ENCODE measurements at places on chromosomes 5 and 9.

- DNase-seq: no peak
These were observed 553.0 kb downstream of the EBF1 start for GRCh38 chr5:158546748-158547147.

DNA sequence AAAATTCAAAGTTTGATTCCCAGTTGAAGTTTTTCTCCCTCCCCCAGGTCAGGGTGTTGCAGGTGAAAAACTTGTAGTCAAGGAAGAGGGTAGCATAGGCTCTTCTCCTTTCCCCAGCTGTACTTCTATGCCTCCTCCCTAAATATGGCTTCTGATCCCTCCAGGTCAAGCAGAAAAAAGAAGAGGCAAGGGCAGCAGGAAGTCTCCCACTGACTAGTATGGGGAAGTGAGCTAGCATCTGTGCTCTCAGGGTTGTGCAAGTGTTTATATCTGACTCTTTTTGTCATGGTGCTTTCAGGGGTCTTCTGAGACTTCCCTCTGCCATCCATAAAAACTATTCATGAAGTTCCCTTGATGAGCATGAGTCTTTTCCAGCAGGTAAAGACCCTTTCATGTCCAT lies 76.0 kb downstream of the ATPSCKMT start:
- DNase-seq: no peak

DNA sequence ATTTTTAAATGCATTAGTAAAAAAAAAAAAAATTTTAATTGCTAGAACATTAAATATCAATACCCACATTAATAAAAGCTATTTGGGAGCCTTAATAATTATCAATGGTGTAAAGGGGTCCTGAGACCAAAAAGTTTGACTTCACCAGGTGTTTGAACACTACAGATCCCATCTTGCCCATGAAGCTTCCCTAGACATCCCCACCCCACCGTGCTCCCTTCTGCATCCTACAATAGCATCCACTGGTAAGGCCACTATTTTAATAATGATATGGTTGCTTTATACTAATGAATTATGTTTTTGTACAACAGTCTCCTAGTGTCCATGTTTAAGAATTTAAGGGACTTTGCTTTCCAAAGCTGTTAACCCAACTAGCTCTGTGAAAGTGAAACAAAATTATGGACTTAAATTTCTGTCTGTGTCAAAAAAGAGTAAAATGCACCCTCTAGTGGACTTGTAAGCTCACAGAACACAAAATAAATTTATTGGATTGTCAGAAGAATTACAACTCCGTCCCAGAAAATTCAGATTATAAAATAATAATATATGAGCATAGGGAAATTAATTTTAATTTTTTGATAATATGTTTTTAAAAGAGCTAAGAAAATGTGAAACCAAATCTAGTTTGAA lies 76.0 kb downstream of the ARL15 start:
- DNase-seq: no peak

DNA sequence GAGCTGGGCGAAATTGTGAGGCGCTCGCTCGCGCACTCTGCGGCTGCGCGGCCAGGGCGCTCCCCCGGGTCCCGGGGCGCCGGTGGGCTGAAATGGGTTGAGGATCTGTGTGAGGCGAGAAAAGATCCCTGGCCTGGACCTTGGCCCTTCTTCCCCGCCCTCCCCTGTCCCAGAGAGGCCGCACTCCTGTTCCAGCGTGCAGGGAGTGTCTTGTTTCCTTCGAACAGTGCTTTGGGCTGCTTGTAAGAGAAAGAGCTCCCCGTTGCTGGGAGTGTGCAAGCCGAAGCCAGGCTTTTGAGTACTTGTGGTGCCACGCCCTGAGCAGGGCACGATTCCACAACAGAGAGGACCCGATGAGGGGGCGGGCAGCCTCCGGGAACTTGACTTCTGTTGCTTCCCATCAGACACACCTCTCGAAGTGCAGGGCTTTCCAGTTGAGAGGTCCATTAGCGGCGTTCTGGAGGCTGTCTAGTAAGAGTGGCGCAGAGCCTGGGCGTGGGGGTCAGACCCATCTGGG lies 535 bp downstream of the DOLPP1 start:
- no peak for DNase-seq

GRCh38 chr5:150573867-150574817 lies 66.2 kb downstream of the NDST1 start:
- DNase-seq: no peak

DNA sequence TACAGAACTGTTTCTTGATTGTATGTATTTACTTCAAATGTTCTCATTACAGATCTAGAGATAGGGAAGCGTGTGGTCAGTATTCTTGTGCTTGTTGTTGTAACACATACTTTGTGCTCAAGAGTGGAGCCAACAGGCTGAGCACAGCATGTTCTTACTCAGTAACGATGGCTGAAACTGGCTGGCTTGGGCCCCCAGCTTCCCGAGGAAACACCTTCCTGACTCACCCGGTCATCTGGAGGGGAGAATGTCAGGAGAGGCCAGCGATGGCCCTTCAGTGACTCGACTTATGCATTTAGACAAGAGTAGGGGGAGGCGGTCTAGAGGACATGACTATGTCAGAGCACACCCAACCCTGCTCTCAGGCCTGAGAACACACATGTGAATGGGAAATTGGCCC lies 25.6 kb downstream of the ZNF474 start:
- no peak for DNase-seq

DNA sequence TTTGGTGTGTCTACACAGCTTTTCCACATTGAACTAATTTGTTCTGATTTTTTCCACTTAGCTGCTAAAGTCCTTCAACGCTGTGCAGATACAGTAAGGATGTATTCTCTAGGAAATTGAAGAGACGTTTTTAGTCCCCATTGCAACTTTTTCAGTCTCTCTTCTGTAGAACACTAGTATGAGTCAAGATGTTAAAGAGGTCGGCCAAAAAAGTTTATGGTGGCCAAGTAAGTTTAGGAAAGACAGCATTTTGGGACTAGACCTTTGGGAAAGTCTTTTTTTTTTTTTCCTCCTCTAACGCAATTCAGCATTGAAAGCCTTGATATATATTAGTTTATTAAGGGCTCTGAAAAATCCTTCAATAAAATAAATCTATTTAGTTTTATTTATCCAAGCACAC lies 243.5 kb upstream of the FBXL7 start:
- DNase-seq: no peak

DNA sequence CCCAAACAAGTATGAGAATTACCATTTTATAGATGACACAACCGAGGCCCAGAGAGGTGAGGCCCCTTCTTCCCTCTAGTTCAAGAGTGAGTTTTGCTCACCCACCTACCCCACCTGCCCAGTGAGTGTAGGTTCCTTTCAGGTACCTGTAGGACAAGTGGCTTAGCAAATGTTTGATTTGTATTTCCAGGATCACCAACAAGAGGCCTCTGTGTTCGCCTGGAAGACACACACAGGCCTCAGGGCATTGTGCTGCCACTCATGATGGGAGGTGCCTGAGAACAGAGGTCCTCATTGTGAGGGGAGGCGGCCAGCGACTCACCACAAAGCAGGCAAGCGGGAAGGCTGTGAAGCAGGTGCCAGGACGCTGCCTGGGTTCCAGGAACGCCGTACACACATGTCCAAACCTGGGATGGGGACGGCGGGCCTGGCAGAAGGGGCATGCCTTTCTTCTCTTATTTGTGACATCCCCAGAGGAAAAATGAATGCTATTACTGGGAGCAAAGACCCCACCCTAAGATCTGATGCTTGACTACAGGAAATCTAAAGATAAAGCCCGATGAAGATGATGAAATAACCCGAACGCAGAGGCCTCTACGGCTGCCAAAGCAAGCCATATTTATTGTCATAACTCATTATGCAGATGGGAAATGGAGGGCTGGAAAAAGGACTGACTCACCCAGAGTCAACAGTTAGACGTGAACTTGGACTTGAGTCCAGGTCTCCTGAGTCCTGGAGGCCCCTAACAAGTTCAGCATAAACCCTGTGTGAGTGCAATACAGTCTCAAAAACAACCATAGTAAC lies 60.2 kb upstream of the SLC25A51 start:
- no peak for DNase-seq

DNA sequence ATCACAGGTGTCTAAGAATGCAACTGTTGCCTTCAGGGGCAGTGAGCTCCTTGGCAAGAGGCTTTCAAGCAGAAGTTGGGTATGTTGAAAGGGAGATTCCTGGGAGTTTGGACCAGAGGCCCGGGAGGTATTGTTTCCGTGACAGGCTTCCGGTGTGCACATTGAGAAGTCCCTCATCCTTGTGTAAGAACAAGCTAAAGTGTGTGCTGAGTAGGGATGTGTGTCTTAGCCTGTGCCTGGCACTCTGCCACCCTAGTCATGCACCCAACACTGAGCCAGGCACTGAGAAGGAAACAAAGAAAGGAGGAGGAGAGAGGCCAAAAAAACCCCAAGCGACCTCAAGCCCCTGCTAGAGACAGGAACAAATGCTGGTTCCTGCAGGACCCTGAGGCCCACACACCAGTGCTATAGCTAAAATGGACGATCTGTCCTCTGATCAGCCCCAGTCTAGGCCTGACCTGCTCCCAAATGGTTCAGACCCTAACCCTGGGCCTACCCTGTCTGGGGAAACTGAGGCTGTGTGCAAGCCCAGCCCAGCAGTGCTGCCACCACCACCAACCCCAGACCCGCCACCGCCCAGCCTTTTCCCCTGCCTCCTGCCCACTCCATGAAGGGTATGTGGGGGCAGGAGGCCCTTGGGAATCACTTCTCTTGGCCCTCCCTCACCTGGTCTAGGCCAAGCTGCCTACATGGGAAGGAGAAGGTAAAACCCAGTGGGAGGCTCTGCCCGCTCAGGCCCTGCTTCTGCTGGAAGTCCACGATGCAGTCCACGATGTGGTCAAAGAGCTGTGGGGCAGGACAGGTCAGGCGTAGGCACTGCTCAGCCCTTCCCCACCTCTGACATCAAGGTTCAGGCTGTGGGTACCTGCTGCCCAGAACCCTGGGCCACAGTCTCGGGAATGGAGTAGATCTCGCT lies 12.6 kb downstream of the HK3 start:
- no peak for DNase-seq

GRCh38 chr9:115923903-115924668 lies 229.5 kb upstream of the PAPPA start:
- no peak for DNase-seq

- no peak for DNase-seq
These were observed 8.0 kb downstream of the NR5A1 start for GRCh38 chr9:124499216-124499615.

- DNase-seq: no peak
These were observed 435.7 kb downstream of the SH3GL2 start for GRCh38 chr9:18014556-18014955.

GRCh38 chr5:64110222-64110621 lies 55.4 kb upstream of the RNF180 start:
- no peak for DNase-seq

- no peak for DNase-seq
These were observed 16.5 kb downstream of the PRELID2 start for GRCh38 chr5:145818604-145819003.

GRCh38 chr9:93566408-93567270 lies 9.7 kb upstream of the PHF2 start:
- DNase-seq: peak; percentile 97

- no peak for DNase-seq
These were observed 220.0 kb downstream of the GABBR2 start for GRCh38 chr9:98488571-98489312.

DNA sequence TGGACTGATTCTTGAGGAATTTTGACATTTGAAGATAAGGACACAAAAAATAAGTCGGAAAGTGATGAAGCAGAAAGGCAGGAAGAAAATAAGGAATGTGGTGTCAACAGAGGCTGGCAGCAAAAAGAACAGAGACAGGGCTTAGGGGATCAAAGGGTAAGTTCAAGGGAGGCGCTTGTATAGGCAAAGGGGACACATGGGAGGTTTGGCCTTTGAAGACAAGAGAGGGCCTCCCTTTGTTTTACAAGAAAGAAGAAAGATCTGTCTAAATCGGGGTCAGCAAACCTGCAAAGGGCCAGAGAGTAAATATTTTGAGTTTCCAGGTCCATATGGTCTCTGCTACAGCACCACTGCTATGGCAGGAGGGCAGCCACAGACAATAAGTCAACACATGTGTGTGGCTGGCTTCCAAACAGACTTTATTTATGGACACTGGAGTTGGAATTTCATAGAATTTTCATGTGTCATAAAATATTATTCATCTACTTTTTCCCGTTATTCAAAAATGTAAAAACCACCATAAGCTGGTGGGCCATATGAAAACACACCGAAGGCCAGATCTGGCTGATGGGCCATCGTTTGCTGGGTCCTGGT lies 112.0 kb upstream of the FBXL7 start:
- no peak for DNase-seq

- DNase-seq: no peak
These were observed 53.7 kb upstream of the ANKH start for GRCh38 chr5:14925326-14925725.

DNA sequence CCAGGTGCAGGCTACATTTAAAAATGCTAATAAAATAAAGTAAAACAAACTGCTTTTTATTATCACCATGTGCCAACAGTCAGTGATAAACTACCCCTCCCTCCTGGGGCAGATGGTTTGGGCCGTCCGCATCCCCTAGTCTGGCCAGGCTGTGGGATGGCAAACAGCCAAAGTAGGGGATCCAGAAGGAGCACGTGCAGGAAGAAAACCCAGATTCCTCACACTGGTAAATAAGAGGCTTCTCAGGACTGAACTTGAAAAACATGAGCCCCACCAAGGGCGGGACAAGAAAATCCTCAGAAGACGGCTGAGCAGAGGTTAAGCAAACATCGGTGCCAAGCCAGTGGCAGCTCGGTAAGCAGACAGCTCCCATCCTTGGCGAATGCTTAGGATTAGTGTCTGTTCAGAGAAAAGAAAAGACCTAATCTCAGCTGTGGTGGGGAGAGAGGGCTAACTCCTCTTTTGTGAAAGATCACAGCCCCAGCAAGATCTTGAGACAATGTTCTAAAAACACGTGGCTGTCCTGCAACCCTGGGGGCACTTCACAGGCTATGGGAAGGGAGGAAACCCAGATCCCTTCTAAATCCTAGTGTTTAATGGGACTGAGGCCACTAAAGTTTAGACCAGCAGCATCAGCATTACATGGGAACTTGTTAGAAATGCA lies 46.5 kb upstream of the GDNF start:
- no peak for DNase-seq

- DNase-seq: no peak
These were observed 390.3 kb downstream of the PDE4D start for GRCh38 chr5:59503220-59503619.

DNA sequence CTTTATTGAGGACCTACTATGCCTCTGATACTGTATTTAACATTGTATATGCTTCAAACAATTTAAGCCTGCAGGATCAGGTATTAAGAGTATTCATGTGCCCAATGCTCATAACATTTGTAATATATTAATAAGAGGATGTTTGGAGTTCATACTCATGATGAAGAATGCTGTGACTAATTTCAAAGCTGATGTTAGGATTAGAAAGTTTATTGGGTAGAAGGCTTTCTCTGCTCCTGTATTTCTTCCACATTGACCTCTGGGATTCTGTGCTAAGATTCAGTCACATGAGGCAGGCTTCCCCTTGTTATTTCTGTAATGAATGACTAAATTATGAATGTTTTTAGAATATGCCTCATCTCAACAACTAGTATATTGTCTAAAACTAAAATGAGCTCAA lies 456.4 kb downstream of the NFIB start:
- DNase-seq: no peak

DNA sequence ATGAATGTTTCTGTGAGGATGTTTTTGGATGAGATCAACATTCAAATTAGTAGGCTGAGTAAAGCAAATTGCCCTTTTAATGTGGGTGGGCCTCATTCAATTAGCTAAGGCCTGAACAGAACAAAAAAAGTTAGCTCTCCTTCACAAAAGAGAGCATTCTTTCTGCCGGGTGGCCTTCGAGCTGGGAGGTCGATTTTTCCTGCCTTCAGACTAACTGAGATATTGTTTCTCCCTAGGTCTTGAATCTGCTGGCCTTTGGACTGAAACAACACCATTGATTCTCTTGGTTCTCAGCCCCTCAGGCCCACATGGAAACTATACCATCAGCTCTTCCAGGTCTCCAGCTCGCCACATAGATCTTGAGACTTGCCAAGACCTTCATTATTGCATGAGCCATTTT lies 29.1 kb upstream of the FREM1 start:
- no peak for DNase-seq

Data from CD4-positive, alpha-beta T cell treated with Interleukin-17A for 1 hour (primary cell).